ENCODE measurements at places on chromosomes 7 and 10.

- peak; percentile 69 for DNase-seq
Observed at GRCh38 chr10:79346388-79347225, 662 bp upstream of the PPIF start.

- no peak for DNase-seq
Observed at GRCh38 chr7:47458057-47458456, 123.9 kb downstream of the TNS3 start.

- DNase-seq: peak; percentile 80
Observed at GRCh38 chr7:873367-874002, 2.9 kb upstream of the GET4 start.

GRCh38 chr7:149690688-149691446 is 82.5 kb downstream of the ZNF467 start:
- DNase-seq: peak; percentile 51

- DNase-seq: no peak
Observed at GRCh38 chr7:92945840-92946239, 109.5 kb upstream of the CDK6 start.

GRCh38 chr10:117366741-117367140 is 8.5 kb downstream of the PDZD8 start:
- no peak for DNase-seq

DNA sequence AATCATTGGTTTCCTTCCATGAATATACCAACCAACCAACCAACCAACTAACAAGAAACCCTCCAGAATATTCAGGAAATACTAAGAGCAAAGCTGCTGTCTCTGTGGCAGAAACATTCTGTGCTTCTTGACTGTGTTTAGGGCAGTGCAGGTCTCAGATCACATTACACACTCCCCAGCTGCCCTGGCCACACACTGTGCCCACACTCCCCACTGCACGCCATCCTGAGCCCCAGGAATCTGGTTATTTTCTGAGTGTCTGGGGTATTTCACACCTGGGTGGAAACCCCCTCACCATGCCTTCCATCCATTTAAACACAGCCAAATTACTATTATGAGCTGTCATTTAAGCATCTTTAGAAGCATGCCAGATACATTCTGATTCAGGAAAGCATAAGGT is 183.7 kb upstream of the ANK3 start:
- peak; percentile 91 for DNase-seq

- no peak for DNase-seq
Observed at GRCh38 chr10:131847241-131847783, 53.5 kb upstream of the PPP2R2D start.

- no peak for DNase-seq
Observed at GRCh38 chr10:71392292-71392691, 4.4 kb upstream of the CDH23 start.

GRCh38 chr10:63166742-63167258 is 33.7 kb downstream of the NRBF2 start:
- DNase-seq: peak; percentile 74

GRCh38 chr10:100038561-100039071 is 28.9 kb upstream of the DNMBP start:
- DNase-seq: no peak

DNA sequence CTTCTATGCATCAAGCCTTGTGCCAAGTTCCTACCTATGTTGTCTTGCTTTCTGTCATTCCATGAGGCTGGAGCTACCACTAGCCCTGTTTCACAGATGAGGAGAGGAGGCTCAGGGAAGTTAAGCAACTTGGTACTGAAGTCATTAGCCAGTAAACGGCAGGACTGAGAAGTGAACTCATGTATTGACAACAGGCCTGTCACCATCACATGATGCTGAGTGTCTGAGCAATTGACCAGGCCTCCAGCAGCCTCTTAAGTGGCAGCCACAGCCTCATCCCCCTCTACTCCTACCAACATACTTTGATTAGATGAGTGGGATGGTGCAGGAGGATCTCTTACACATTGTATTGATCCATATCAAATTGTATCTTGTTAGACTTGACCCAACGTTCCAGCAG is 317.6 kb downstream of the GRID1 start:
- DNase-seq: no peak

All from SK-N-DZ (cell line).